NAMALWA (cell line): ENCODE measurements at places on chromosomes 2 and 18.

DNA sequence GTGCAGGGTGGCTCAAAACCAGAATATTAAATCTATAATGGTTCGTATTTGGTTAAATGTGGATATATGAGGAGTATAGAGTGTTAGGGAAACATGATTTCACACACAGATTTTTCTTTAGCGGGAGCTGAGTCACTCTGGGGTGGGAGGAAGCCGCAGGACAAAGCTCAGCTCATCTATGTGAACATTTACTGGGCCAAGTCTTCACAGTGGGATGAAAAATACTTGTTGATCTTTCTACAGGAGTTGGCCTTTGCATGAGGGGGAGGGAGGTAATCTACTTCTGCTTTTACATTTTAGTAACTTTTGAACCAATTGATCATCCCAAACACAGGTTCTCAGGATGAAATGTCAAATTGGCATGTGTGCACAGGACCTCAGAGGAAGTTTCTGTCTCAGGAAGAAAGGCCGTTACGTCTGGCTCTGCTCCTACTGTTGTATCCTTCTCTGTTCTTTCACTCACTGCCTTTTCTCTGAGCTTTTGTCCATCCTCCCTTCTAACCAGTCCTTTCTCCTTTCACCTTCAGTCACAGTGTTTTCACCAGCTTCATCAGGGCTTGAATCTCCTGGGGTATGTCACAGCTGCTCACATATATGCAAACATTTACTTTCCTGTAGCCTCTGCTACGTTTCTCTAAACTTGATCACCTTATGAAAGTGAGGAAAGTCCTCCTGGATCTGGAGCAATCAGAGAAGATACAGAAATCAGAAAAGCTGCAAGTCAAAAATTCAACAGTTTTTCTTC is 943.3 kb upstream of the FANCL start:
- DNase-seq, result peak; percentile 19

GRCh38 chr18:54774981-54775665 is 53.2 kb upstream of the RAB27B start:
- no peak for DNase-seq

- DNase-seq, result no peak
Observed at GRCh38 chr2:170144761-170145160, 33.2 kb upstream of the MYO3B start.

- no peak for DNase-seq
Observed at GRCh38 chr18:13136904-13137669, 81.5 kb upstream of the LDLRAD4 start.

- no peak for DNase-seq
Observed at GRCh38 chr2:138500592-138501424, 762 bp upstream of the SPOPL start.

DNA sequence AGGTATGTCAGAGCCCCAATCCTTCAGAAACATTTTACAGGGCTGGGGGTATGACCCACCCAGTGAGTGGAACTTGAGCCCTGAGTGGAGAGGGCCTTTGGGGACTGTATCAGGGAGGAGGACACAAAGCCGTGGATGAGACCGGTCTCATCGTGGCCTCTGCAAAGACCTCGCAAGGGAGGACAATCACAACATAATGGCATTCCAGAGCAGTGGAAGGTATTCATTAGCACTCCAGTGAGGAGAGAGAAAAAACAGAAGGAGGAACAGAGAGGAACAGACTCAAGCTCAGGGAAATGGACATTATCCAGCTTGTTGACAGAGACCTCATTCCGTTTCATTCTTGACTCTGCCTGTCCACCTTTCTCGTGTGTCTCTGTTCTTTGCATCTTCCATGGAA is 38.8 kb upstream of the CTAGE1 start:
- no peak for DNase-seq

GRCh38 chr2:222707689-222708273 is 36.3 kb downstream of the MOGAT1 start:
- no peak for DNase-seq

- DNase-seq, result no peak
Observed at GRCh38 chr2:58992062-58992706, 751.1 kb upstream of the FANCL start.

- DNase-seq, result no peak
Observed at GRCh38 chr18:63378919-63379638, 12.1 kb upstream of the KDSR start.

DNA sequence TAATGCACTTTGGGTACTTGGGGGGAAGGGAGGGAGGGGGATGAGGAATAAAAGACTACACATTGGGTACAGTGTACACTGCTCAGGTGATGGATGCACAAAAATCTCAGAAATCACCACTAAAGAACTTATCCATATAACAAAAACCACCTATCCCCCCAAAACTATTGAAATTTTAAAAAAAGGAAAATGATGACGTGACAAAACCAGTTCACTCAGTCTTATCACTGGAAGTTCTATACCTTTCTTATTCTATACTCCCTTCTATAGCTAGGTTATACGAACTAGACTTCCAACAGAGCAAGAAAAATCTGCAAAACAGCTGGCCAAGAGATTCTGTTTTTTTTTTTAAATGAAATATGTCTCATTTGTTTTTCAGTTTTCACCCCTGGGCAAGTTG is 20.8 kb downstream of the DYNAP start:
- DNase-seq, result no peak

DNA sequence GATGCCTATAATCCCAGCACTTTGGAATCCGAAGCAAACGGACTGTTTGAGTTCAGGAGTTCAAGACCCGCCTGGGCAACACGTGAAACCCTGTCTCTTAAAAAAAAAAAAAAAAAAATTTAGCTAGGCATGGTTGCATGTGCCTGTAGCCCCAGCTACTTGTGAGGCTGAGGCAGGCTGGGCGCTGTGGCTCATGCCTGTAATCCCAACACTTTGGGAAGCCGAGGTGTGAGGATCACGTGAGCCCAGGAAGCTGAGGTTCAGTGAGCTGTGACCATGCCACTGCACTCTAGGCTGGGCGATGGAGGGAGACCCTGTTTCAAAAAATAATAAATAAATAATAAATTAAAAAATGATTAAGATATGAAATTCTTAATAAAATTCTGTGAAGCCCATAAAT is 9.0 kb upstream of the STRN start:
- DNase-seq, result no peak

- no peak for DNase-seq
Observed at GRCh38 chr2:238591732-238592131, 165.0 kb downstream of the ASB1 start.

DNA sequence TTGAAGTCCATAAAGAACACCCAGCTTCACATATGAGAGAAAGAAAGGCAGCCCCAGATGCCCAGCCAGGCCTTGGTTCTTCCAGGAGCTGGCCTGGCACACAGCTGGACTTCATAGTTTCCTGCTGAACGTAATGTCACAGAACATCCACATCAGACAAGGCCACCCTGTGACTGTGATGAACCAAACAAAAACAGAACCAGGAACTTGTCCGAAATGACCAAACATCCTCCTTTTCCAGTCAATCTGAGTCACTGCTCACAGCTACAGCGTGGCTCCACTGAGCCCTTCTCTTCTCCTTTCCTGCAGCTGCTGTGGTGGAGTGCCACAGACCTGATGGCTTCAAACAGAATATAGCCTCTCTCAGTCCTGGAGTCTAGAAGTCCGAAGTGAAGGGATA is 45.4 kb upstream of the PAPOLG start:
- DNase-seq, result no peak

GRCh38 chr18:51074605-51075004 is 44.6 kb downstream of the SMAD4 start:
- peak; percentile 86 for DNase-seq

DNA sequence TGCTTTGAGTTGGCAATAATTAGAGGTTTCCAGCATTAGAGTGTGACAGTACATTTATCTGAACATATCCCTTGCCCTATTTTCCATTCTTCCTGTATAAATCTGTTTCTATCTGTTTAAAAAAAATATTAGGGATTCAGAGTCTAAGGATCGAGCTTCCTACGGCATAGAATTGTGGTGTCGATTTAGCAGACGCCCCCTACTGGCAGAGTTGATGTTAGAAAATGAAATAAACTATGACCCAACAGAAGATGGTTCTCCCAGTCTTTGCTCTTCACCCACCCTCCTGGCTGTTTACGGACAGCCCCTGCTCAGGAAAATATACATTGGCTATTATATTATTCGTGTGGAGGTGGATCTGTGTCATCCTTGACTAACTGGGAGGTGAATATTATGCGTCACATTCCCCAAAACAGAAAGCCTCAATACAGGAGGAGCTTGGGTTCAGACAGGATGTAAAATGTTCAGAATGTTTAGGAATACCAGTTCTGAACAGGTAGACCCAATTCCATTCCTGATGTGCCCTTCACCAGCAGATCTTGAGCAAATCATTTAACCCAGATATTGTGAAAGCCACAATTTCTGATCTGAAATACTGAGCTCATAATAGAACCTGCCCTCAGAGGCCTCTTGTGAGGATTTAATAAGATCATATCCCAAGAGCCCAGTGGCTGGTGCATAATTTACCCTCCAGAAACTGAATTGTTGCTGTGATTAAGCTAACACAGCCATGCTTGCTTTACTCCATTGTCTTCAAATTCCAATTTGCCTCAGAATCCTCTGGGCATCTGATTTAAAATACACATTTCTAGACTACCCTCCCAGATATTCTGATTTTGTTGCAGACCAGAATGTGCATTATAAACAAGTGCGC is 10.8 kb upstream of the ERMN start:
- DNase-seq, result peak; percentile 67

DNA sequence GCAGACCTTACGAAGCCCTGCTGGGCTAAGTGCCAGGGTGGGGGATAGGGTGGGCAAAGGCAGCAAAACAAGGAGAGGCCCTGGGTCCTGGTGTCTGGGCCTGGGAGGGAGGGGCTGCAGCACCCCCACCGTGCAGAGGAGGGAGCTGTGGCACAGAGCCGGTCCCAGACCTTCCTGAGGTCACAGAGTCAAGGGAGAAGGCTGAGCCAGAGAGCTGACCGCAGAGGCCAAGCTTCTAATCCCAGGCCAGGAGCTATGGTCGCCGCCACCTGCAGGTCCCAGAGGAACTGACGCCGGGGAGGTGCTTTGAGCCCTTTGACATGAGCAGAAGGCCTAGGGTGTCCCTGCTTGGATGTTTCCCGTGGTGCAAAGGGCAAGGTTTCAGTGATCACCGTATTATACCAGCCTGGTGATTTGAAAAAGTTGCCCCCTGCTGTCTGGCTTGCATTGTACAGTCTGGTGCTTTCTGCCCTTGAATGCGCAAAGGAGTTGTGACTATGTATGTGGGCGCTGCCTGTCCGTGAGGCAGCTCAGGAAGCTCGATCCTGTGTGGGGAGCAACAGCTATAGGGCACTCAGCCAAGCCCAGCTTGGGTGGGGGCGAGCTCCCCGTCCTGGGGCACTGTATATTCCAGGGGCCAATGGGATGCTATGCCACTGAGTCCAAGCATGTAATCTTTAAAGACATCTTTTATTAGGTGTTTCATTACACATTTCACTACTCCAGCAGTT is 44.3 kb downstream of the EDAR start:
- DNase-seq, result no peak

DNA sequence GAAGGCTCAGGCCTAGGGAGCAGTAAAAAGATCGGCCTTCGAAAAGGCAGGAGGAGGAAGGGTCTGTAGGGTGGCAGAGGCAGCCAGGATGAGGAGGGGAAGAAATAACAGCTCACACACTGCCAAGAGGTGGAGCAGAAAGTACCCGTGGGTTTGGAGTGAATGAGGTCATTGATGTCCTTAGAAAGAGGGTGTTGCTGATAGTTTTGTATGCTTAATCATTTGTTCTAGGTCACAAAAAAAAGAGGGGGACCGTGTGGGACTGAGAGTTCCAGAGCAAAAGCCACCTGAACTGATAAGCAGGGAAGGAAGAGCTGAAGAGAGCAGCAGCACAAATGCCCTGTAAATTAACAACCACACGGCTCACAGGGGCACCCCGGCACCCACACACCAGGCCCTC is 140.4 kb downstream of the FAM161A start:
- no peak for DNase-seq

GRCh38 chr2:83747141-83747540 is 711.9 kb downstream of the SUCLG1 start:
- no peak for DNase-seq

DNA sequence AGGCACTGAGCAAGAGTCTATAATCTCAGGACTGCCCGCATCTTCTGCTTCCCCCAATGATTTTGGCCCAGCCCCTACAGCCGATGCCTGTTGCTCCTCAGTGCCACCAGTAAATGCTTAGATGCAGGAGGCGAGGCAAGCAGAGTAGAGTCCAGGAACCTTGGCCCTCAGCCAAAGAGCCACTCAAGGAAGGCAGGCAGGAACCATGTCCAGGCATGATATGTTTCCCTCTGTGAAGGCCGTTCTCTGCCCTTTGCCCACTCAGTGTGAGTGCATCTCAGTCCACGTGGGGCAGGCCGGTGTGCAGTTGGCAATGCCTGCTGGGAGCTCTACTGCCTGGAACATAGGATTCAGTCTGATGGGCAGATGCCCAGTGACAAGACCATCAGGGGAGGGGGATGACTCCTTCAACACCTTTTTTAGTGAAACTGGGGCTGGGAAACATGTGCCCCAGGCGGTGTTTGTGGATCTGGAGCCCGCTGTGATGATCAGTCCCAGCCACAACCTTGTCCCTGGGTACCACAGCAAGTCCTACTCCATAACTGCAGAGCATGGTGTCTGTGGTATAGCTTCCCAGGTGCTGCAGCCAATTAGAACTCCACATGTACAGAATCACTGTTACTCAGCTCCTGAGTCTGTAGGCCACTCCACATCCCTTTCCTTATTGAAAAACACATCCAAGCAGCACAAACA is 9.7 kb upstream of the DNAJB2 start:
- no peak for DNase-seq

DNA sequence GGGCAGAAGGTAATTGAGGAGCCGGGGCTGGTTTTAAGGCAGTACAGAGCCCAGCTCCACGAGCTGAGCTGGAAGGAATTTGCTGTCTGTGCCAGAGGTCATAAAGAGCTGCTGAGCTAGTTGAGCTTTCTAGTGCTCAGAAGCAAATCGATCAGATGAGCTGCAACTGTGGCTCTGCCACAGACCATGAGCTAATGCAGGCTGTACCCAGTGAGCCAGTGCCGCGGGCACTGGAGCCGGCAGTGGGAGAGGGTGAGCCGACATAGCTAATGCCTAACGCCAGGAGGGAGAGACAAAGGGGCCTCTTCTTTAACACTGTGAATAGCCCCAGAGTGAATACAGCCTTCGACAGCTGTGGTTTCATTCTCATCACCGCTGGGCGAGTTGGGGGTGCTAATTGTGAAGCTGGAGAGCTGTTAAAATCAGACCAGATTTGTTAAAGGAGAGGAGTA is 410.1 kb upstream of the TCF4 start:
- no peak for DNase-seq

GRCh38 chr2:28269019-28269784 is 123.5 kb upstream of the FOSL2 start:
- no peak for DNase-seq

GRCh38 chr2:122758967-122759366 is 1003.5 kb downstream of the TSN start:
- DNase-seq, result no peak
